Umbilical cord (tissue), 2 donors: ENCODE measurements at places on chromosomes 3 and 15. TPM values are rescaled to one million over a fixed set of nuclear protein-coding genes. Genes with fewer than 3 reads are reported as not detected.

FMN1 gene
- total RNA-seq = 12.0 TPM

SPESP1 gene
- 0.72 TPM for total RNA-seq

TM4SF4 gene
- total RNA-seq = 2.6 TPM

SLC28A2 gene
- not detected for total RNA-seq

PCOLCE2 gene
- total RNA-seq = 16.1 TPM

SLC15A2 gene
- total RNA-seq = 12.0 TPM

DPPA2 gene
- total RNA-seq = not detected

DCLK3 gene
- 3.1 TPM for total RNA-seq

GUCA1C gene
- total RNA-seq = not detected

GOLGA8T gene
- total RNA-seq = not detected

NMNAT3 gene
- total RNA-seq = 15.6 TPM

GOLGA6L4 gene
- 55.1 TPM for total RNA-seq

LRTM1 gene
- total RNA-seq = not detected

ALDH1L1 gene
- total RNA-seq = 3.6 TPM

FAM81A gene
- 4.3 TPM for total RNA-seq
